Activated CD4-positive, alpha-beta T cell treated with anti-CD3 and anti-CD28 coated beads, Interleukin-2, amount 50 U/mL, for 4 hours (primary cell): ENCODE measurements at places on chromosomes 7 and 10.

DNA sequence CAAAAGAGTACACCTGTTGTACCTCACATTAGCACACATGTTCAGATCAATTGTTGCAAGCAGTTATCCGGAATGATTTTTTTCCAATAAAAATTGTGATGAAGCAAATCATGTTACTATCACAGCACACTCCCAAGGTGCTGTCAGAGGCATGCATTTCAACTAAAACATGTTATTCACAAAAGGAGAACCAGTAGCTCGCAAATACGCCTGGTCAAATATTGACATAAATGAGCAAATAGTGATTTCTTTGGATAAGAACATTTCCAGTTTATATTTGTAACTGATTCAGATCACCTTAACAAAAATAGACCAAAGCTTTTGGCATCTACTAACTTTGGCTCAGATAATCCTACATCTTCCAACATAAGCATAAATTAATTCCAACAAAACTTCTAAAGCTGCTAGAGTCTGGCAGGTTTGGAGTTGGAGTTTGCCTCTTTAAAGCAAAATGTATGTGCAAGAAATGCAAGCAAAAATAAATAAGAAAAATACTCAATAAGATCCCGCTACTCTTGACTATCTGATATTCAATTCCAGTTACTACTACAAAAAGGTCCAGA lies 208.0 kb downstream of the SFMBT2 start:
- DNase-seq = no peak

GRCh38 chr10:47190301-47190700 lies 109.7 kb upstream of the GDF10 start:
- no peak for DNase-seq

GRCh38 chr10:103458720-103459119 lies at the start of gene CALHM1:
Gene CALHM1 (minus strand): TSS chr10:103458900. CDS start chr10:103458751, 149 bp downstream.
- DNase-seq = no peak

- DNase-seq = peak; percentile 39
Observed at GRCh38 chr10:88091490-88092061, 228.2 kb downstream of the PTEN start.

DNA sequence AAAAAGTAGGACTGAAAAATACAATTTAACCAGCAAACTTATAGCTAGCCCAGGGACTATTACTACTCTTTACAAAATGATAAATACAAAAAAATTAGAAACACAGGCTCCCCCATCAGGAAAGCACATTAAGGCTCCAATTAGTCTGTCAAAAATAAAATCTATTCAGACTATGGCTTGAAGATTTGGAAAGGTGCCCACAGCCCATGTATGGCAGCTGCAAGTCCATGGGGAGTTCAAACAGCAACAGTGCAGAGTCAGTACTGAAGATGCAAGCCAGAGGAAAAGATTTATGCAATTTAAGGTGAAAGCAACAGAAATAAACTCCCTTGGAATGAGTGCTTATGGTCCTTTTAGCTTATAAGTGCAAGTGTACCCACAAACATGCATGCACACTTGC lies 29.7 kb downstream of the IMMP2L start:
- DNase-seq = no peak

GRCh38 chr10:60498985-60499384 lies 109.3 kb upstream of the ANK3 start:
- DNase-seq = no peak

- DNase-seq = peak; percentile 15
Observed at GRCh38 chr7:129553899-129554461, 51.6 kb downstream of the SMKR1 start.

GRCh38 chr7:154892459-154892858 lies 110.5 kb downstream of the PAXIP1 start:
- DNase-seq = no peak

GRCh38 chr10:126373147-126373546 lies 15.1 kb downstream of the ADAM12 start:
- DNase-seq = no peak

GRCh38 chr10:89159316-89159715 lies 47.8 kb downstream of the CH25H start:
- no peak for DNase-seq

DNA sequence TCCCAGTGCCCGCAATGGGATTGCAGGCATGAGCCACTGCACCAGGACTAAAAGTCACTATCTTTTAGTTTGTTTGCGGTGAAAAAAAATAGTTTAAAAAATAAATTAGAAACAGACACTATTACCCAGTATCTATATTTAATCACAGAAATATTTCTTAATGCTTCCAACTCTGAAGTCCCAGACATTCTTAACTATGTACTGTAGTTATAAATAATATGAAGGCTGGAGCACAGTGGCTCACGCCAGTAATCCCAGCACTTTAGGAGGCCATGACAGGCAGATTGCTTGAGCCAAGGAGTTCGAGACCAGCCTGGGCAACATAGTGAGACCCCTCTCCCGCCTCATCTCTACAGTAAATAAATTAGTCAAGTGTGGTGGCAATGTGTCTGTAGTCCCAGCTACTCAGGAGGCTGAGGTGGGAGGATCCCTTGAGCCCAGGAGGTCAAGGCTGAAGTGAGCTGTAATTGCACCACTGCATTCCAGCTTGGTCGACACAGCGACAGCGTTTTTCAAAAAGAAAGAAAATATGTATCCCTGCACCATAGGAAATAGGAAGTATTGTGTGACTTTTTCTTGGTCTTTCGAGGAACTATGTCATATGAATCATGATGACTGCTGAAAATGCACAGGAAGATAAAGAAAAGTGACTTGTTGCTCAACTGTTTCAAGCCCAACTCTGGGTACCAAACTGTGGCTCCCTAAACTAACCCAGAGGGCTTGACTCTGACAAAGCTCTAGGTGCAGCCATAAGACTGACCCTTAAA lies 74.9 kb upstream of the STEAP1B start:
- no peak for DNase-seq

- DNase-seq = no peak
Observed at GRCh38 chr7:27459731-27460053, 203.0 kb downstream of the HIBADH start.

- DNase-seq = no peak
Observed at GRCh38 chr7:128948312-128948973, 10.7 kb downstream of the IRF5 start.

DNA sequence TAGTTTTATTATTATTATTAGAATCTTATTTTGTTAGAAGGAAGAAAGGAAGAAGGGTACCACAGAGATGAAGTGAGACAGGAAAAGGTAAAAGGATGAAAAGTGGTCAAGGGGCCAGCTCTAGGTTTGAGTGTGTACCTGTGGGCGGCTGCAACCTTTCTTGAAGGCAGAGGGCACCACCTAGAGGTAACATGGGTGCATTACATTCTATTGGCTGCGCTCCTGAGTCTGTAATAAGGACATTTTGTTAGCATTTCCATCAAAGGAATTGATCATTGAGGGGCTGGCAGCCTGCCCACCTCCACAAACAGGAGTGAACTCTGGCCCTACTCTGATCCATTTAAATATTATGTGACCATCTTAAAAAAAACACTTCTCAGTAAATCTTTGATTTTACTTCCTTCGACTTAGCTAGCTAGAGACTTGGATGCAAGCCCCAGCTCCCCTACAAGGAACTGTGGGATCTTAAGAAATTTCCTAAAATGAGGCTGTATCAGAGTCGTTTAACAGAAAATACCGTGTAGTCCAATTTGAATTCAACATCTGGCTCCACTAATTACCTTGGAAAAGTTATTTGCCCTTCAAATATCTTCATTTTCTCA lies 610.4 kb downstream of the IPMK start:
- DNase-seq = no peak
